Astrocyte of the hippocampus (primary cell): ENCODE measurements at places on chromosomes 1 and 21.

- DNase-seq: no peak
Measured at GRCh38 chr1:102190429-102190828, 193.7 kb upstream of the OLFM3 start.

GRCh38 chr21:36705679-36706481, 7.0 kb downstream of the SIM2 start:
- peak; percentile 5 for DNase-seq

DNA sequence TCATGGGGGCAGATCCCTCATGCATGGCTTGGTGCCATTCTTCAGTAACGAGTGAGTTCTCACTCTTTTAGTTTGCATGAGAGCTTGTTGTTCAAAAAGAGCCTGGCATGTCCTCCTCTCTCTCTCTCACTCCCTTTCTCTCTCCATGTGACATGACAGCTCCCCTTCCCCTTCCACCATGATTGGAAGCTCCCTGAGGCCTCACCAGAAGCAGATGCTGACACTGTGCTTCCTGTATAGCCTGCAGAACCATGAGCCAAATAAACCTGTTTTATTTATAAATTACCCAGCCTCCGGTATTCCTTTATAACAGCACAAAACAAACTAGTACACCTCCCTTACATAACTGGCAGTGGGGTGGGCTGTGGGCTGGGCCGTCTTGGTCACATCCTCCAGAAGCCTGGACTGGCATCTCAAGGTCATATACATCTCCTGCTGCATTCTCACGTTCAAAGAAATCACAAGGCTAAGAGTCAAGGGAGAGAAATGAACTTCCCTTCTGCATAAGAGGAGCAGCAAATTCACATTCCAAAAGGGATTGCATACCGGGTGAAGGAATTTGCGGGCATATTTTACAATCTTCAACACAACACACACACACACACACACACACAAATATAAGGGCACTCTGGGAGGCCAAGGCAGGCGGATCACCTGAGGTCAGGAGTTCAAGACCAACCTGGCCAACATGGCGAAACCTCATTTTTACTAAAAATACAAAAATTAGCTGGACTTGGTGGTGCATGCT, 2.3 kb upstream of the CCSAP start:
- DNase-seq: peak; percentile 22

- DNase-seq: no peak
Measured at GRCh38 chr21:16176570-16176969, 446.8 kb downstream of the USP25 start.

DNA sequence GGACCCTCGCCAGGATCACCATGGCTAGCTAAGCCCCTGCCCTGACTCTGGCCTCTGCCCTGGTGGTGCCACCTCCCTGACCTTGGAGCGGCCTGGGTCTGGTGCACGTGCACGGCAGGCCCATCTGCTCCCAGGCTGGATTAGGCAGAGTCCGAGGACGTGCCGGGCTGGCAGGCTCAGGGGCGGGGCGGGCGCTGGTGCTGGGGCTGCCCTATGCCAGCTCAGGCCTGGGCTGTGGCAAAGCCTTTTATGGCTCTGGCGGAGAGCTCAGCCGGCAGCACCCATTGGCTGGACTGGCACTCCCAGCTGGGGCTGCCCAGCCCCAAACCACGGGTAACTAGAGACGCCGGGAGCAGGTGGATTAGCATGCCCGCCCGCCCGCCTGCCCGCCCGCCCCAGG, 17.1 kb upstream of the EDN2 start:
- DNase-seq: no peak

- no peak for DNase-seq
Measured at GRCh38 chr1:153393926-153394325, 3.1 kb upstream of the S100A8 start.

DNA sequence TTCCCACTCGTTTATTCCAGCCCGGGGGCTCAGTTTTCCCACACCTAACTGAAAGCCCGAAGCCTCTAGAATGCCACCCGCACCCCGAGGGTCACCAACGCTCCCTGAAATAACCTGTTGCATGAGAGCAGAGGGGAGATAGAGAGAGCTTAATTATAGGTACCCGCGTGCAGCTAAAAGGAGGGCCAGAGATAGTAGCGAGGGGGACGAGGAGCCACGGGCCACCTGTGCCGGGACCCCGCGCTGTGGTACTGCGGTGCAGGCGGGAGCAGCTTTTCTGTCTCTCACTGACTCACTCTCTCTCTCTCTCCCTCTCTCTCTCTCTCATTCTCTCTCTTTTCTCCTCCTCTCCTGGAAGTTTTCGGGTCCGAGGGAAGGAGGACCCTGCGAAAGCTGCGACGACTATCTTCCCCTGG, 716 bp downstream of the OLIG2 start:
- no peak for DNase-seq

DNA sequence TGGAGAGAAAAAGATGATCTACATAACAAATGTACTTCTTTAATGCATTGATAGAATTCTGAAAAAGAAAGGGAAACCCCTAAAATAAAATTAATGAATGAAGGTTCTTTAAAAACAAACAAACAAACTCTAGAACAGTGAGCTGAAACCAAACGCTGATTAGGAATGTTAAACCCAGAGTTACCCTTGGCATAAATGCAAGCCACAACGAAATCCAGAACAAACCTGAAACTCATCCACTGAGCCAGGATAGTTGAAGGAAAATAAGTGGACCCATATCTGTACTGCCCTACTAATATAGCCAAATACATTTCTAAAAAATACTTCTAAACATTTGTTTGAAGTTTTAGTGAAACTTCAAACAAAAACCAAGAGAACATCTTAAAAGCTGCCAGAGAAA, 505.3 kb downstream of the TTLL7 start:
- no peak for DNase-seq

DNA sequence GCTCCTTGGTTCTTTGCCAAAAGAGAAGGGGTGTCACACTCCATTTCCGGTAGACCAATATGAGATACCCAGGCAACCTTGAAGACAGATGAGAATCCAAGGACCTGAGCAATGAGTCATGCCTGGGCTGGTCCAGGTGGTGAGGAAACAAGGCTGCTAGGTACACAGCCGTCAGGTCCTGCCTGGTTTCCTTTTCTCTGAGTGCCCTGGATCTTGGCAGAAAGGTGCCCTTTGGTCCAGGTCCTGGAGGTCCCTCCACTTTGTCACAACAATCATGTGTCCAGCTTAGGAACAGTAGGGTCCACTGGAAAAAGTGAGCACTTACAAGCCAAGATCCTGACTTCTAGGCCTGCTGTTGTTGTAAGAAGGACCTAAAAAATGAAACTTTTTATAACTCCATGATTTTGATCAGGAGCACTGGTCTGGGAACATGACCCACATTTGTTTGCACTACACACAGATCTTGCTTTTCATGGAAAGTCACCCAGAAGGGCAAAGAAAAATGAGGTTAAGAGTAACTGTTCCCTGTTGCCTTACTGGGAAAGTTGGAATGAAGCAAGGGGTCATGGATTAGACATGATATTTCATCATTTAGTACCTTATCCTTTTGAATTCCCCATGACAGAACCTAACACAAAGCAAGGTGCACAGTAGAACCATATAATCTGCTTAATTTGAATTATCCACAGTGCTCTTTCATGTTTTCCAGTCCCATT, 94.7 kb downstream of the PAPPA2 start:
- no peak for DNase-seq

- no peak for DNase-seq
Measured at GRCh38 chr1:223299553-223299952, 64.4 kb downstream of the SUSD4 start.

DNA sequence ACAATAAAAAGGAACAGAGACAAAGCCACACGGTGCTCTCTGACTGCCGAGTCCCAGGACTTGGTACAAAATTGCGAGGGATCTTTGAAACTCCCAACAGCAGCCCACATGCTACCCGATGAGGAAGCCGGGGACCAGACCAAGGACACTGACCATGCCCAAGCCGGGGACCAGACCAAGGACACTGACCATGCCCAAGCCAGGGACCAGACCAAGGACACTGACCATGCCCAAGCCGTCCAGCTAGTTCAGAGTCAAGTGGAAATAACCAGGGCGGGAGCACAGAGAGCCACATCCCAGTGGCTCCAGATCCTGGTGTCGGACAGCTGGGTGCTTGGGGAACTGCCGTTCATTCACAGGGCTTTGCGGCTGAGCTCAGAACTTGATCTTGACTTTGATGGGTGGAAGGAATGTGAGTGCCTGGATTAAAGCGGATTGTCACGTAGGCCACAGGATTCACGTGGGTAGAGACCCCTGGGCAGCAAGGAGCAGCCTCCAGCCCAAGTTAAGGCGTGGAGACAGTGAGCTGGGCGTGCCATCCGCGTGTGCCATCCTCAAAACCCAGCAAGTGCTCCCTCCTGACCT, 16.5 kb upstream of the TRAPPC10 start:
- DNase-seq: no peak

DNA sequence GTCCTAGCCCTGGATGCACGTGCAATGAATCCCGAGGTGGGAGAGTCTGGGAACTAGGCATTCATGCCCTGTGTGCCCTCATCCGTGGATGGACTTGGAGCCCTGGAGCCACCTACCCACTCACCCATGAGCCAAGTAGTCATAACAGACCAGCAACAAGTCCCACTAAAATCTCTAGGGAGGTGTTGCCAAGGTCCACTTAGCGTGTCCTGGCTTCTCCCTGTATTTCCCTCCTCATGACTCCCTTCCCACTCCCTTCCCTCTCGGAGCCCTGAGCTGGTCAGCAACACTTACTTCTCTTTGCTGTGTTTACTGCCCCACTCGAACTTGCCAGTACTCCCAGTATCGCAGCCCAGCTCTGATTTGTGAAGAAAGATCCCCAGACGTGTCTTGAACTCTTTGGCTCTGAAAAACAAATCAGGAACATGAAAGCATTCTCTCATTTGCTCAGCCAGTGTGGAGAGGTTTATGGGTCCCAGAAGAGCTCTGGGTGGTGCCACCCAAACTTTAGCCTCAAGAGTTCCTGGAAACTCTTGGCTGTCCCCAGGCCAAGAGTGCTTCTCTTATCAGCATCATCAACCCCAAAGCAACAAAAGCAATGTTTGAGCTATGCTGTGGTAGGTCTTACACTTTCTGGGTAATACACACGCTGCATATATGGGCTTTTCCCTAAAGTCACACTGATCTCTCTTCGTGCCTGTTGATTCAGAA, 1.1 kb downstream of the RGS16 start:
- no peak for DNase-seq

DNA sequence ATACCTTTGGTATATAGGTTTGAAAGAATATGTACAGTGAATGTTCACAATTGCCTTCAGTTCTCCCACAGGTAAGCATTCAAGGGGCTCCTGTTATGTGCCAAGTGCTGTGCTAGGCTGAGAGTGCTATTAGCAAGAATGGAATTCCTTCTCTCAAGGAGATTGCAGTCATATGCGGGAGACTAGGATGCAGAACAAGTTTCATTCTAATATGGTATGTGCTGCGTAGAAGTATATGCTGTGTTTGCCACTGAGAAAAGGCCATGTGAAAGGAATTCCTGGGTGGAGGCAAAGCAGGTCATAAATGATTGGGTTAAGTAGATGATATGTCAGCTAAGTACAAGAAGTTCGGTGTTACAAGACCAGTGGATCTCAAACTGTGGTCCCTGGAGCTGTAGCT, 303.0 kb downstream of the GPATCH2 start:
- DNase-seq: no peak

DNA sequence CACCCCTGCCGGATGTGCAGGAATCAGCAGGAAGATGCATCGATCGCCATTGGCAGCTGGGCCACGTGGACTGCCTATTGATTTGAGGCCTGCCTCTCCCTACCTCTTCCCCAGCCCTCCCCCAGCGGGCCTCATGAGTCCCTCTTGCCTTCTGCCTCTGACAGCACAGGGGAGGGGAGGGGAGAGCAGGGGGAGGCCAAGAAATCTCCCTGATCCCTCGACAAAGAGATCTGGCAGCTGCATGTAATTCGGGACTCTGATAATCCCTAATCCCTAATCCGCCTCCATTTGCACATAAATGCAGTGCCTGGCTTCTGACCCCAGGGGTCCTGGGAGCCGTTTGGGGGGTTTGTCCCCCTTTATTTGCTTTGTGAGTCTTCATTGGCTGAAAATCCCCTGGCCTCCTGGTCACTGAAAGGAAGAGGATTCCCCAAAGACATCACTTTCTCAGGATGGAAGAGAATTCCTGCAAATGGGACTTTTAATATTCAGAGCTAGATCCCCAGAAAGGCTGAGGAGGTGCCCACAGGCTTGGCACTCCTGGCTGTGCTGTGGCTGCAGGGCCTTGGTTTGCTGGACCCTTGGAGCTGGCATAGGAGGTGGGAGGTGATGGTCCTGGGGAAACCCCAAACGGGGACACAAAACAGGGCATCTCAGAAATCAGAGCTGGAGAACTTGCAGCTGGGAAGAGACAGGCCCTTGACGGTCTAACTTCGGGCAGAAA, 239.4 kb upstream of the POU3F1 start:
- DNase-seq: no peak
